ENCODE measurements at places on chromosomes 1 and 21.

DNA sequence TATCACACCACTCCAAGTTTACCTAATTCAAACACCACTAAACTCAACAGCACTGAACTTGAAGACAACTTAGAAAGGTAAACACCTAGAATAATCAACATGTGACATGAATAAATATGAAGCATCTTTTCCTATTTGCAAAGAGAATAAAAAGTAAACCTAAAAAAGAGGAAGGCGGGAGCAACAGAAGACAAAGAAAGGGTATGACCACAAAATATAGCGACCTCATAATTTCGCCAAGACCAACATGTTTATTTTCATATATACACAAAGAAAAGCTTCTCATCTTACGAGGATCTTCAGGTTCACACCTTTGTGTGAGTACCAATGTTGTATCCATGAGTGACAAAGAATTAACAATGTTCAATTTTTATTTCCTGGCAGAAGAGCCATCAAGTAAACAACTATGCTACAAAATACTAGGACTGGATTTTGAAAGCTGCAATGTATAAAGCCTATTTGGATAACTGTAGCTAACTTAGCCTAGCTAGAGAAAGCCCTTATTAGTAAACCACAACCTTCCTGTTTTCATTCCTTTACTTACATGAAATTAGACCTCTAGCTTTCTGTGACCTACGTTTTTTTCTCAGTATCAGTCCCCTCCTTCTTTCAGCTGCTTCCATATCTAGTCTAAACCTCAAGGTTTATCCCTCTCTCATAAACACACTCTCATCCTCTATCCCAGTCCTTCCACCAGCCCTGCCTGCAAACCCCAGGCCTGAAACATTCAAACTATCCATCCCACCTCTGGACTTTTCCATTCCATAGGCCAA is 21.3 kb upstream of the PHTF1 start:
- no peak for DNase-seq

DNA sequence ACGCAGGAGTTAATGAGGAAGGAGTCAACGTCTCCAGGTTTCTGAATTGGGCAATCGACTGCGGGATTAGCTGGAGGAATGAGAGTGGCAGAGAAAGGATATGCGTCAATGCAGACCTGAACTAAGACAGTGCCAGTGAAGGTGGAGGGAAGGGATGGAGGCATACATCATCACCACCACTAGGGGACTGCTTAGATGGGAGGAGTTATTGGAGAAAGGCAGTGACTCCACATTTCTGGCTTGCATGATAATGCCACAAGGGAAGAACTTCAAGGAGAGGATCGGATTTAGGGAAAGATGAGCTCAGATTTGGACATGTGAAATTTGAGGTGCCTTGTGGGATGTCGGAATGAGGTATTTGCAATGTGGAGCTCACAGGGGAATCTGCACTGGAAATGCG is 17.5 kb downstream of the VASH2 start:
- no peak for DNase-seq

DNA sequence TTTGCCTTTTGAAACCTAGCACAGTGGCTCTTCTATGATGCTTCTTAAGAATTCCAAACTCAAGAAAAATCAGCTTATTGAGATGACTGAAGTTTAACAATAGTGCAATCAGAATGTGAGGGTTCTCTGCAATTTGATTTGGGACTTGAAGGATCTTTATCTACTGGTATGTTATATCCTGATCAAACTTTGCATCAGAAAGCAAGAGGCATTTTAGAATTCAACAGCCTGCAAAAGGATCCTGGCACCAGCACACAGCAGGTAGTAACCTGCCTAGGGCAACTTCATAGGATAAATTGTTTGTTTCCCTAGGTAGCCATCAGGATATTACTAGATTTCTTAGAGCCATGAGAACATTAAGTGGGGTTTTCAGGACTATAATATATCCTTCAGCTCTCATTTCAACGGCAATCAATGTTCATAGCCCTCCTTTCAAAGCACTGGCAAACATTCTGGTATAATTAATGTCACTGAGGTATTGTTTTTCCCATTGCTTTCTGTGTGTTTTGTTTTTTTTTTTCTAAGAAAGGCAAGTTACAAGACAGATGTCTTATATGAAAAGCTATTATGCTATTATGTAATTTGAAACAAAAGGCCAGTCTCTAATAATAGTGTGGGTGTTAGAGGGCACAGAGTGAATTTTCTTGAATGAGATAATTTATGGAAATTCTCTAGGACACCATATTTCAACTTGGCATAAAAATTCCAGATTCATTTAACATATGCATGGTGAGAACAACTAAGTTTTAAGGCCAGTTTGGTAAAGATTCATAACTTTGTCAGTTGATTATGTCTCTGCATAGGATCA is 34.5 kb downstream of the NTNG1 start:
- no peak for DNase-seq

- DNase-seq, result no peak
These were observed 155.9 kb downstream of the LYPLAL1 start for GRCh38 chr1:219329578-219329977.

GRCh38 chr1:244952280-244952933 is 88.1 kb upstream of the HNRNPU start:
- no peak for DNase-seq

DNA sequence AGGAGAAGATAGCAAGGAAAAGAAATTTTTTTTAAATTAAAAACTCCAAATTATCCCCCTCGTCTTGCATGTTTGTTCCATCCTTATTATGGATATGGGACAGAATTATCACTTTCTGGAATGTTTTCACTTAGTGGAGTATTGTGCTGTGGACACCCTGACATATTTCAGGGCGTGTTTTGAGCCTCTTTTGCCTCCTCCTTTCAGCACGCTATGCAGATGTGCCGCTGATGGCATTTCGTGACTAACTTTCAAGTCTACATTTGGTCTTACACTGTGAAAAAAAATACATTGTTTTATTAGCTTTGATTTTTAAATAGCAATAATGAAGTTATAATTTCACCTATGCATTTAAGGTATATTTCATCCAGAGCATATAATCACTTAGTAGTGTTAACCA is 738.7 kb downstream of the LTN1 start:
- no peak for DNase-seq
